ENCODE measurements at places on chromosomes 7 and 10.

GRCh38 chr7:87225696-87226095 lies 6.2 kb upstream of the TMEM243 start:
- no peak for DNase-seq

DNA sequence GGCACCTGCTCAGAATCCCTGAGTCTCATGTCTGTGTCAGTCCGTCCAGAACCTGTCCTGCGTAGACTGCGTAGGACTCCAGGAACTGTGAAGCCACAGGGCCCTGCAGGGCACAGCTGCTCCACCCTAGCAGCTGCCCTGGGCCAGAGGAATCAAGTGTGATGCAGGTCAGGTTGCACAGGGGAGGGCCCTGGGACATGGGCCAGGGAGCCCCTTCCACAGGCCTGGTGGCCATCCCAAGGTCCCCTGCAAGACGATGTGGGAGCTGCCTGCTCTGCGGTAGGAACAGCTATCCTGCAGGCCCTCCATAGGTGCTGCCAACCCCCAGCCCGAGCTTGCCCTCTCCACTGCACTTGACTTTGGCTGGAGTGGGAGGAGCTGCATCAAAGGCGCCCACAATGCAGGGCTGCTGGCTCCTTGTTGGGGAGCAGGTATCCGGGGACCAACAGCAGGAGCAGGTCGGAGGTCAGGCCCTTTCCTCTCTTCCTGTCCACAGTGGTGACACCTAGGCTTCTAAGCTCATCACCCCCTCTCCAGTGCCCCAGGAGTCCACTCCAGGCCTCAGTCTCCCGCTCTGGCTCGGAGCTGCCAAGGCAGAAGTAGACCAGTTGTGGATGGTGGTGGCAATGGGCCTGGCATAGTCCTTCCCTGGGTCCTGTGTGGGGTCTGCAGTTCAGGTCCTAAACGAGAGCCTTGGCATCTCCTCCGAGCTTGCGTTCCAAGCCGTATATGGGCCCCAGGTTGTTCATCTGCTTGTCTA lies 149.1 kb downstream of the MAPK8 start:
- DNase-seq: peak; percentile 16

DNA sequence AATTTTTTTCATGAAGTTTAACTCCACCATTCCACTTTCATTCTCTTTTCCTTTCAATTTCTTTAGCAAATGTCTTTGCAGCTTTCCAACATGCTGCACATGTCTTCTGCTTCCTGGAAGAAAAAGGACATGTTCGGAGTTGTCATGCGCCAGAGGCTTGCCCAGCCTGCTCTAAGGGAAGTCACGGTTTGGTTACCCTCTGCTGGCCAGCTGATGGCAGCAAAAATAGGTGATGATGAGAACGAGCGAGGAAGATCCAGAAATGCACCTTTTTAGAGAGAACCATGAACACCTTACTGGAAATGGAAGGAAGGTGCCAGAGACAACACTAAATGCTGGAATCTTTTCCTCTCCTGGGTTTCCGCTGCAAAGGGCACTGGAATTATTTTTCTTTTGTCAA lies 4.9 kb upstream of the ZSCAN21 start:
- no peak for DNase-seq

DNA sequence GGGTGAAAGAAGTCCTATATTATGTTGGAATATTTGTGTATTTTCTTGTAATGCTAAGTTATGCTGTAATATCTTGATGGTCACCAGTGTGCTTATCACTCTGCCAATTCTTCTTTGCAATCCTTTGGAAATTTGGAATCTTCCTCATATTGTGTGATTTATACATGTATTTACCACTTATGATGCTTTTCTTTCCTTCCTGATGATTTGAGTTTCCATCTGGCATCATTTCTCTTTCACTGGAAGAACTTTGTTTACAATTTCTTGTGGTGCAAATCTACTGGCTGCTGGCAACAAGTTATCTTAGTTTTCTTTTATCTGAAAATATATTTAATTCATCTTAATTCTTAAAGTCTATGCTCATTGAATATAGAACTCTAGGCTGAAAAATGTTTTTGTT lies 29.2 kb downstream of the CFAP69 start:
- DNase-seq: no peak

DNA sequence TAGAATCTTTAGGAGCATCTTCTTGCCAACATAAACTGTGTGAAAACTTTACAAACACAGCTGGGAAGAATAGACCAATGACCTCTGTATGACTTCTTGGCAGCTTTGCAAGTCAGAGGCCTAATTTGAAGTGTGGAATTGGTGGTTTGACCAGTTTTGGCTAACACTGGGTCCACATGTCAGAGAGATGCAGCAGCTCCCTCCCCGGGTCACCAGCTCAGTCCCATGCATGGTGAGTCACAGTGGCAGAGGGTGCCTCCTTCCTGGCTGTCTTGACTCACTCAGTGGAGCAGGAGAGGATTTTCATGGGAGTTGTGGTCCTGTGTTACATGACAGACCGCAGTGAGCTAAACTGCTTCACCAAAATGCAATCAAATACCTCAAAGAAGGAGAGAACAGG lies 8.2 kb upstream of the STARD3NL start:
- DNase-seq: peak; percentile 46

- no peak for DNase-seq
These were observed 27.2 kb downstream of the CCM2 start for GRCh38 chr7:45026984-45027773.

- DNase-seq: no peak
These were observed 96.6 kb downstream of the SNX10 start for GRCh38 chr7:26388256-26388655.

GRCh38 chr7:34772296-34772938 lies 114.4 kb downstream of the NPSR1 start:
- no peak for DNase-seq

DNA sequence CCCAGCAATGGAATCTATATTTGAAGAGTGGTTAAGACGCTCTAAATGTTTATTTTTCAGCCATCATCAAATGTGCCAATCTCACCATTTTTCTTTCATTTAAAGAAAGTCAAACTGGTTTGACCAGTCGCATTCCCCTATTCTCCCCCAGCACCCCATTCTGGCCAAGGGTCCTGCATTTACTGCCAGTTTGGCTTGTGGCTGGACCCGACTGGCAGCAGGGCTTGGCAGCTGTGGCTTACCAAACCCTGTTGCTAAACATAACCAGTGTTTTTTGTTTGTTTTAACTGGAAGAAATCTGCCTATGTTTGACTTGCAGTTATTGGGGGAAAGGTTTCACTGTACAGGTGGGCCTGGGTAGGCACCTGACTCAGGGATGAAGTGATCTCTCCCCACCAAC lies 116.3 kb downstream of the CYP26A1 start:
- DNase-seq: no peak

GRCh38 chr7:157656195-157656769 lies 319.5 kb downstream of the DNAJB6 start:
- no peak for DNase-seq

GRCh38 chr10:14116021-14116420 lies 214.7 kb downstream of the FRMD4A start:
- no peak for DNase-seq

DNA sequence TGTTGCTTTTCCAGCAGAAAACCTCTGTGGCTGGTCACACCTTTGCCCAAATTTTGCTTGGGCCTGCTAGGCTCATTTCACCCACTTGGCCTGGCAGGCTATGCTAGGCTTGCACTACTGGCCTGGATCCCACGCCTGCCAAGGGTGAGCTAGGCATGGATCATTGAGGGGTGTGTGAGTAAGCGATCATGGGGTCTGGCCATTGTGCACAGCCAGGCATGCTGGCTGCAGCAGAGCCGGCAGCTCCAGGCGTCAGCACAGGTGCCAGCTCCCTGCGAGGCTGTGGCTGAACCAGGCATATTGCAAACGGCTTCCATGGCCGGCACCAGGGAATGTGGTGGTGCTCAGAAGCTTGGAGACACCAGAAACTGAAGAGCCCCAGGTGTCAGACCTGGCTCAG lies 19.2 kb downstream of the CFAP70 start:
- no peak for DNase-seq

- no peak for DNase-seq
These were observed 45.2 kb downstream of the VPS41 start for GRCh38 chr7:38863601-38864291.

GRCh38 chr10:11604865-11605650 lies 6.4 kb downstream of the USP6NL start:
- no peak for DNase-seq

DNA sequence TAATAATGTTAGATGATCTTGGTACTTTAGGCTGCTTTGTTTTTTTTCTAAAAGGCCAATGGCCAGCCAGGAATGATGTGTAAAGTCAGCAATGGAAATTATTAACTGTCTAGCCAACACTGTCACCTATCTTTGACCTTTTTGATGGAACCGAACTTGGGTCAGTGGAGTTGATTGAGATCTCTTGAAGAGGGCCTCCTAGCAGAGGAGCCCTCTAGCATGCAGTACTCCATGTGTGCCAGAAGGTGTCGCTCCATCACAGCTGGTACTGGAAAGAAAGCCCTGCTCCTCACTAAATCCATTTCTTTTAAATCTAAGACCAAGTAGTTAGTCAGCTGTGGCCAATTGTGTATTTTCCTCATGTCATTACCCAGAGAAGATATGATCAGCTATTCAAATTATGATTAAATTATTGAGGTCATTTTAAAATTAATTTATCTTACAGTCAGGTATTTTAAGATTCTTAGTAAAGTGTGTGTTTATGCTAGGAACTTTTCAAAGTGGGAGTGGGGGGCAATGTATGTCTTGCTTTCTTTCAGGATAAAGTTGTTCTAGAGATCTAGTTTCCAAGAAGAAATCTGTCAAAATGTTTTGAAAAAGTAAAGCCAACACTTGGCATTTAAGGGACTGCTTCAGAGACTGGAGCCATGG lies 33.1 kb upstream of the CROT start:
- DNase-seq: peak; percentile 43

- no peak for DNase-seq
These were observed 9.3 kb upstream of the PRSS1 start for GRCh38 chr7:142739923-142740492.

DNA sequence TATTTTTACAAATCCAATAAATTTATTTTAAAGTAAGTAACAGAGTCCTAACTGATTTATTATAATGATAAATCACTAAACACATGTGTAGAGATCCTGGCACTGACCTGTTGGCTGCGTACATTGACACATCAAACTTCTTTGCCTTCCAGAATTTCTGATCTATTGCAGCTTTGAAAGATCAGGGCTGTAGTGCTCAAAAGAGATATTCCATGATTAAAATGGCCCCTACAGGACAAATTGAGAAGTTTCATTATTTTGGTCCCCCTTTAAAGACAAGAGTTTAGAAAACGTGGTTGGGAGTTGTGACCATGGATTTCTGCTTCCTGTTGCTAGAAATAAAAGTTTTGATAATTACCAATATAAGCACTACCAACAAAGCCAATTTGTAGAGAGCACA lies 87.7 kb upstream of the PDK4 start:
- no peak for DNase-seq

- DNase-seq: no peak
These were observed 275.7 kb downstream of the GPR37 start for GRCh38 chr7:124489925-124490324.

DNA sequence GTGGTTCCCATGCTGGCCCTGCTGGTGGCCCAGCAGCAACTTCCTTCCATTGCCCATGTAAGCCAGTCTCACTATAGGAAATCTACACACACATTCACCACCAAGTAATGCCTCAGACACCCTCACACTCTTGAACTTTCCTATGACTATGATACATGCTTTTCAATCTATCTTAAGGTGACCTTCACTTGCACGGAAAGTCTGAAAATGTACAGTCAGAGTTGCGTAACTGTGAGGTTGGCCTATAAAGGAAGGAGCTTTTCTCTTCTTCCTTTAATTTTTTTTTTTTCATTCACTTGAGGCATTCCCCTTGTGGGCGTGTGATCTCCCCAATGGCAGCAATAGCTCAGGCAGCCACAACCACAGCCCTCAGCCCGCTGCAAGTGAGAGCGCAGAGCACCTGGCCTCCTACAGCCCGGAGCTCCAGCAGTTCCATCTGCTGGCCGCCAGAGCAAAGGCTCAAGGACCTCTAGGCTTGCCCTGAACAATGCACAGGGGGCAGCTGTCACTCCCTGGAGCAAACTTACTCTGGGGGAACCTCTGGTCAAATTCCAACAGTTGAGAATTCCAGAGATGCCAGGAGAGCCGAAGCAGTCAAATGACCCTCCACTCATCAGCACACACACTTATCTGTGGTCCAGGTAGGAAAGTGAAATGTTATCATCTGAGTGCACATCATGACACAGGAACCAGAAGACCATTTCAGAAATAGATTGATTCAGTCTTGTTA lies 123.1 kb upstream of the ADO start:
- DNase-seq: no peak

DNA sequence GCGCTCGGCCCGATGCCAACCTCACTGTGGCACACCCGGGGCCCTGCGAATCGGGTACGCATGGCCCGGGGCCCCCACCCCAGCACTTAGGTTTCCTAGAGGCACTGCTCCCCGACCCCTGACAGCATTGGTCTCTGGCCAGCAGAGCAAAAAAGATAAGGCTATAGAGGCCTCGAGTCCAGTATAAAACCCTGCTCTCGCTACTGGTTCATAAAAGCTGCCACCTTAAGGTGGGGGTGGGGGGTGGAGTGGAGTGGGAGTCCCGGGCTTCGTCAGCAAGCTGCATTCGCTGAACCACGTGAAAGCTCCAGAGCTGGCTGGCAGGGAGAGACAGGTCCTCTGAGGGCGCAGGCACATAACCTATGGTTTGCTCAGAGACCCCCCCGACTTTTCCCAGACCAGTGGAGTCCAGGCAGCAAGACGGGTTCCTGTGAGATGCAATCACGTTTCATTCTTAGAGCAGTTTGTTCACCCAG lies 1.3 kb downstream of the KAZALD1 start:
- DNase-seq: no peak

DNA sequence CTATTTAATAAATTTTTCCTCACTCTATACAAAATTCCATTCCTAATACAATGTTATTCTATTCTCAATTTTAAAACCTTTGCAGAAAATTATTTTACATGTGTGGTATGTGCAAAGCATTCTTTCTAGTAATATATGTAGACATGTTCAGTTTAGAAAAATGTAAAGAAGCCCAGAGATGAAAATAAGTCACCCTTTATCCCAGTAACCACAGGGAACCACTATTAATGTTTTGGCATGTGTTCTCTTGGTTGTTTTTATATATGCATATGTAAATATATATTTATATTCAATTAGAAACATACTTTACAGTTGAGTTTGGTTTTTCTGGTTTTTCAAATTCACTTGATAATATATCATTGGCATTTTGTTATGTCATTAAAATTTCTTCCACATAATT lies 14.8 kb upstream of the GLCCI1 start:
- no peak for DNase-seq

DNA sequence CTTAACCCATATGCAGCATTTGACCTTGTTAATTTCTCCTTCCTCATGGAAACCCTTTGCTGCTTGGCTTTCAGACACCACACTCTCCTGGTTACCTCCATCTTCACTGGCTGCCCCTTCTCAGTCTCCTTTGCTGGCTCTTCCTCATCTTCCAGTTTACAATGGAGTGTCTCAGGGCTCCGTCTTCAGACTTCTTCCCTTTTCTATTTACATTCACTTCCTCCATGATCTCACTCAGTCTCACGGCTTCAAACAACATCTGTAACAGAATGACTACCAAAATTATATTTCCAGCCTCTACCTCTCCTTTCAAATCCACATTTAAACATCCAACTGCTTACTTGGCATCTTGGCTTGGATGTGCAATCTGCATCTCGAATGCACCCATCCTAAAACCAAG lies 140.4 kb downstream of the DKK1 start:
- DNase-seq: no peak

- peak; percentile 31 for DNase-seq
These were observed 761.5 kb upstream of the POM121L12 start for GRCh38 chr7:52273685-52274610.

Measured in left cardiac atrium (tissue), 4 donors.